Caudate nucleus (tissue), 63 donors: ENCODE measurements at places on chromosomes 16 and 17.

DNA sequence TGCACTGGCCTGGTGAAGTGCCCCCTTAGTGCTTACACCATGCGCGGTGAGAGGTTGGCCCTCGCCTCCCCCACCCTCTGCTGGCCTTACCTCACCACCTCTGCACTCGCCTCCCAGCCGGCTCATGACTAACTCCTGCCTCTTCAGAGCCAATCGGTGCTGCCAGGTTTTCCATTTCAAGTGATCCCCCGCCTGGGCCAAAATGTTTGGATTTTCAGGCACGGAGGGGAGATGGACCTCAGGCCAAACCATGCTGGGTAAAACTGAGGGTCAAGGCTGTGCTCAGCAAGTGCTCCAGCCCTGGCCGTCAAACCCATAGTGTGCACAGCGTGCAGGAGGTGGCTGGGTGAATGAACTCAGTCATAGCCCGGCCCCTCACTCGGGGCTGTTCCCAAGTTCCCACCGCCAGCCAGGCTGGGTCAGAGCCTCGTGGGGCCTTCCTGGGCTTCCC lies 175.4 kb downstream of the SEC14L1 start:
- no peak for DNase-seq

DNA sequence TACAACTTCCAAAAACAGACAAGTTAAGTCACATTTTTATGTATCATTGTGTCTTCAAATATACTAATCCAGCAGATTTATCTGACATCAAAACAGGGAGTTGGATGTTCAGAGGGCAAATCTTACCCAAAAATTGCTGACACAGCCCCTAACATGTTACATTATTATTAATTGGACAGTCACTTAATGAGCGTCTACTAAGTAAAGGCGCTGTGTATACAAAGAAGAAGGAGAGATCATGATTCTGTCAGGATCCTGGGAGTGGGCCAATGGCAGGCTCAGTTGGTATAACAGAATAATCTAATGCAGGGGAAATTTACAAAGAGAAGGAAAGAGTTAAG lies 18.4 kb upstream of the CD300E start:
- DNase-seq = no peak

DNA sequence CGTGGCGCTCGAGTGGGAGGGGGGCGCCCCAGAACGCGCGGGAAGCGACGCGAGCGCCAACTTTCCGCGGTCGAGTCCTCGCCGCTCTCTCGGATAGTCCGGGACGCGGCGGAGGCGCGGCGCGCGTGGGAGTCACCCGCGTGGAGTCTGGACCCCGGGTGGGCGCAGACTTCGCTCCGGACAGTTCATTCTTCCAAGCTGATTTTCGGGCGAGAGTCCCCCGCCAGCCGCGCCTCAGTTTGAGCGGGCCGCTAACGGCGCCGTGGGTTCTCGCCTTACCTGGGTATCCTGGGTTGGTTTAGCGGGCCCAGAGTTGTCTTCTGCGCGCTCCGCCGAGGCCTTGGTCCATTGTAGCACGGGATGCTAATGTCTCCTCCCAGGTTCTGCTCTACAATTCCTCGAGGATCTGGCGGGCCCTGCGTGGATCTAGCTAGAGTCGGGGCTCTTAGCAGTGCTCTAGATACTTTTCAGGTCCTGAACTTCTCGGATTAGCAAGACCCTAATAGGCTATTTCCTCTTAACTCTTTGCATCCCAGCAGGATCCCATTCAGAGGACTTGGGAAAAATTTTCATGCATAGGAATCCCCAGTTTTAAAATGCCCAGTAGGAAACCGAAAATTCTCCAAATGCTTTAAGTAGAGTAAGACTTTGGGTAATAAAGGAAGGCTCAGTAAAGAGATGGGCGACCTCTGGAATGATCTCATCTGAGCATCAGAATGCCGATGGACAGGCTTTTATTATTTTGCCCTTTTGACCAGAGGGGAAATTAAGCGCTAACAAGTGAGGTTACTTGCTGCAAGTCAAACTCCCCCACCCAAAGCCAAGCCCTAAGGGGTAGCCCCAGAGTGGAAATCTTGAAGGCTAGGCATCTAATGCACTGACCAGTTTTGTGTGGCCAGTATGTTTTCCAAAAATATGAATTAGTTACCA lies 537 bp upstream of the GJC1 start:
- DNase-seq = no peak

DNA sequence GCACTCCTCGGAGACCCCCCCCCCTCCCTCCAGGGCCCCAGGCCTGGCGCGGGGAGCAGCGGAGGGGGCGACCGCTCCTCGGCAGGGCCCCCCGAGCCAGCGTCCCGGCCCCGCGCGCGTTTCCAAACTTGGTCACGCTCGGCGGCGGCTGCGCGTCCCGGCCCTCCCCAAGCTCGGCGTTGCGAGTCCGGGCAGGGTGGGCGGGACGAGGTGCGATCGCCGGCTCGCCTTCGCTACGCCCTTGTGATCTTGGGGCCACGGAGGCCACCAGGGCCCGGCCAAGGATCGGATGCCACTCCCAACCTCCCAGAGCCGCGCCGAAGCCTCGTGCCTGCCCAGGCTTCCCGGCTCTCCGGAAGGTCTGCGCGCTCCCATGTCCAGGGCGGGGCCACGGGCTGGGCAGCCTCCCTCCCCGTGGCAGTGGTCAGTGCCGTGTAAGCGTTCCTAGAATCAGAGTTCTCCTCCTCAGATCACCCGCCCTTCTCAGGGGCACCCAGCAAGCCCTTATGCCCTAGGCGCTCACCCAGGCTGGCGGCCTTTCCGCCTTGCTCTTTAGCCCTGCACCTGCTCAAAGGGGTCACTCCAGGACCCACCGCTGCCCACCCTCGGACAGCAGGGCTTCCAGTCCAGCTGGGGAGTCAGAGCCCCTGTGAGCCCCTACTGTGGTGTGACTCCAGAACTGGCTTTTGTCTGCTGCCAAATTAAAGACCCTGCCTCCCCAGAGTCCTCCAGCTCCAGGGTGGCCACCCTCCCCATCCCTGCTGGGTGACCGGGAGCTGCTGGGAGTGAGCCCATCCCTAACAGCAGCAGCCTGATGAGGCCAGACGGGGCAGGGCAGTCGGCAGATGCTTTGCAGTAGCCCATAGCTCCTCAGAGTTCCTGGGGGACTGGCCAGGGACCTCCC lies 12.2 kb upstream of the MRPS23 start:
- DNase-seq = no peak

DNA sequence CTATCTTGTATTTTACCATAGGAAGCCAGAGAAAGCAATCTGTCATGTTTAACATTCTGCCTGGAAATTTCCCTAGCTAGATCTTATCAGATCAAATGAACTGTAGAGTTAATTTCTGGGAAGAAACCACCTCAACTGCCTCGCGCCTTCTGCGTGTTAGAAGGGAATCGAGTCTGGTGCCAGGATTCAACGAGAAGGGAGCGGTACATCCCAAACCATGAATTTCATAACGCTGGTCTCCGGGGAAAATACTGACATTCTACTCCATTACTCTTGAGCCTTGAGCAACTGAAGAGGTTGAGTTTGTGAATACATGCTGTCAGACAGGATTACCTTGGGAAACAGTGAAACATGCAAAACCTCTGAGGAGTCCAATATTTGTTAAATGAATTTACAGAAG lies 35.2 kb downstream of the MPHOSPH6 start:
- no peak for DNase-seq

DNA sequence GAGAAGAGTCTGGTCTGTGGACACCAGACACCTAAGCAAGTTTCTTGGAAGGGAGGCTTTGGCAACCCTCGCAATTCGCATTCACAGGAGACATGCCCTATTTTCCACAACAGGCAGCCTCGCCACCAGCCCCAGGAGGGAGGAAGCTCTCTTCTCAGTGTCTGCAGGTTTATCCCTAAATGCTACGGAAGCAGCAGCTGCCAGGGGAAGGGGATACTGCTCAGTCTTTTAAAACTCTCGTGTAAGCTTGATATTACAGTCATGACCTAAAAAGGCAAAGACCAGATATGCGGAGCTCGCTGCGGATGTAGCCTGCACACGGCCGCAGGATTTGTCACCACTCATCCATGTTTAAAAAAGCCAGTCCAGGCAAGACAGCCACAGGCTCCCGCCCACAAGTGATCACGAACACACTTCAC lies 159.2 kb upstream of the RPH3AL start:
- no peak for DNase-seq
